ENCODE measurements at places on chromosomes 11 and 22.

DNA sequence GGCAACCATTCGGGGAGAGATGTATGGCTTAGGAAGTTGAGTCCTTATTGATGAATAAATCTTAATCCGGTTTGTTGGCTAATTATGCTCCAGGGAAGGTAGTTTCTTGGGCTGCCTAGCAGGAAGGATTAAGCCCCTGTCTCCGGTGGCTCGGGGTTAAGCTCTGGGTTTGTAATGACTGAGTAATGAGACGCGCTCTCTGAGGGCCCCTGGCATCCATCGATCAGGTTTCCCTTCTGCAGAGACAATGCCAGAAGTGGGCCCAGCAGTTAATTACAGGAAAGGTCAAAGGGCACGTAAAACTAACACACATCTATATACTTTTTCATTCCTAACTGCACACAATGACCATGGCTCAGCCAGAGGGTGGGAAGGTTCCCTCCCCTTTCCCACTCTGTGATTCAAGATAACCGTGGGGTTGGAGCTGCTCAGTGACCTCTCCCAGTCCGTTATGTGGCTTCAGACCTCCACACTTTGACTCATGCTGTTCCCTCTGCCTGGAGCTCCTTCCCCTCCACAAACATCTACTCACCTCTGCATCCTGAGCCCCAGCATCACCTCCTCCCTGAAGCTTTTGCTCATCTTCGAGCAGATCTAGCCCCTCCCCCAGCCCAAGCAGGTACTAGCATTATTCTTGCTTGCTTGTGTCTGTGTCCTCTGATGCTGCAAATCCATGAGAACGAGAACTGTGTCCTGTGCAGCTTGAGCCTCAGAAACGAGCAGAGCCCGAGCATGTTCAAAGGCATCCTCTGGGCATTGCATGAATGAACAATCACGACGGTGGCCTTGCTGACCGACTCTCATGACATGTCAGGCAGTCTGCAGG lies 16.6 kb downstream of the SCUBE1 start:
- no peak for DNase-seq

GRCh38 chr11:43504316-43504950 lies 145.7 kb downstream of the TTC17 start:
- no peak for DNase-seq

- DNase-seq, result no peak
These were observed 74.7 kb upstream of the RRM1 start for GRCh38 chr11:4019891-4020290.

- no peak for DNase-seq
These were observed 11.2 kb downstream of the ROBO4 start for GRCh38 chr11:124886476-124886875.

GRCh38 chr11:1878137-1879031 lies 13.3 kb downstream of the PRR33 start:
- peak; percentile 22 for DNase-seq

GRCh38 chr22:29308791-29309262 lies 2.4 kb downstream of the GAS2L1 start:
- no peak for DNase-seq

DNA sequence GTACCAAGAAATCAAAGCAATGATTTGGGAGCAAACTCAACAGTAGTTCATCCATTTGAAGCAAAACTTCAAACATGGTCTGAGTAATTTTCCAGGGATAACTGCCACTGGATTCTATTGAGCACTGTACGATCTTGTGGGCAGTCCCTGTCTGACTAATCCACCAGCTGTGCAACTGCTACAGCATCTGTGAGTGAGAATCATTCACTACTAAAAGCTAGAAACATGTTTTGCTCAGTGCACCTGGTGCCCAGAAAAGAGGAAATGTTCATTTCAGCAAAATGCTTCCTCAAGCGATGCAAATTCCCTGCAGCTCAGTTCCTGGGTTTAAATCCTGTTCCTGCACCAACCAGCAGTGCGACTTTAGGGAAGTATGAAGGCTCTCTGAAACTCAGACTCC lies 1077.9 kb downstream of the DLG2 start:
- no peak for DNase-seq

DNA sequence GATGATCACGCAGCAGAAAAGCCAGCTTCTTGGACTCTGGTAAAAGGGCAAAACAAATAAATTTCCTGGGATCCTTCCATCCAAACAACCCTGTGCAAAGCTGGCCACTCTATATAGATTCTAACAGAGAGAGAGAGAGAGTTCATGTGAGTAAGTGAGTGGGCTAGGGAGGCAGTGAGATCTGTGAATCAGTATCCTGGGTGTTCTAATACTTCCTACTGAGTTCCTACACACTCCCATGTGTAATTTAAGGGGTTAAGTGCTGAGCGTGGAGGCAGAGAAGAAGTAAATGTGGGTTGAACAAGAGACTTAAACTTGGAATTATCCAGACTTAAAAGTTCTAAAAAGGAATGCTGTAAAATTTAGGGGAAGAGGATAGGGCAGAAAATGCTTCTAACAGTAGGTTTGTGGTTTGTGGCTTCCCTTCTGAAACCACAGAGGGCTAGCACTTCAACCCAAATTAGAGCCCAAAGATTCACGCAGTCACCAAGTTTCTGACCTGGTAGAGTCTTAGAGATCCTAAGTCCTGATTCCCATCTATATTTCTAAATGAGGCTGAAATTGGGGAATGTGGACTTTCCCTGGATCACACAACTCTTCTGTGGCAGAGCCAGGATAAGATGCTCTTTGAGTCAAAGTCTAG lies 413.9 kb downstream of the TENM4 start:
- DNase-seq, result peak; percentile 5

DNA sequence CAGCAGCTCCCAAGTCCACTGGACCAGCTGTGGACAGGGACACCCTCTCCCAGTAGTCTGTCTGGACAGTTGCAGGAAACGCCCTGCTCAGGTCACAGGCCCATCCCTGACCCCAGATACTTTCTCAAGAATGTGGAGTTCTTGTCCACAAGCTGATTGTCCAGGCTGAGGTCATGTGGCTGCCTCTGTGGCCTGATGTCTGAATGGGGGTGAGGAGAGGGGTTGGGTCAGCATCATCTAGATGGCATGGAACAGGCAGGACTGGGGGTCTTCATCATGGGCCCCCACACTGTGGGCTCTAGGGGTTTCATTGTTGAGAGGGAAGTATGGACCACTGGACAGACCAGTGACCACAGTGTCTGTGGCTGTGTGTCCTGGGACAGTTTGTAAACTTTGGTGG lies 1015.0 kb downstream of the TBC1D22A start:
- DNase-seq, result no peak

GRCh38 chr11:62456630-62457029 lies 37.8 kb downstream of the SCGB1A1 start:
- no peak for DNase-seq

Data from GM12891 (cell line).